IMR-90 (cell line): ENCODE measurements at places on chromosomes 2 and 18. TPM values are rescaled to one million over a fixed set of nuclear protein-coding genes. Genes with fewer than 3 reads are reported as not detected.

DNA sequence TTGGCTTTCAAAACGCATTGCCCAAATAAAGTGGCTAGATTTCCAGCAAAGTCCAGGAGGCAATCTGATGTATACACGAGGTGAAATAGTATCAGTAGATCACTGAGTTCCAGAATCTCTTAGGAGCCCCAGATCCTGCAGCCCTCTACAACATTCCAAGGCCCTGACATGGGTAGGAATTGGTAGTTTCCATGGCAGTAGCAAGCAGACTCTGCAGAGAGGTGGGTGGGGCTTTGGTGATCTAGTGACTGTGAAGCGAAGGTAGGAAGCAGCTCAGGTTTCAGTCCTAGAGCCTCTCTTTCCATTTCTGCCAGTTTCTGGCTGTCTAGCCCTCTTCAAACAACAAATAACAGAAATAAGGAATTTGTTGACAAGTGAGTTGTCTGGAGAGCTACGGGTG is 13.8 kb upstream of the SGPP2 start:
- no peak for DNase-seq

GRCh38 chr2:239277401-239278085 is 123.3 kb downstream of the HDAC4 start:
- DNase-seq = no peak

DNA sequence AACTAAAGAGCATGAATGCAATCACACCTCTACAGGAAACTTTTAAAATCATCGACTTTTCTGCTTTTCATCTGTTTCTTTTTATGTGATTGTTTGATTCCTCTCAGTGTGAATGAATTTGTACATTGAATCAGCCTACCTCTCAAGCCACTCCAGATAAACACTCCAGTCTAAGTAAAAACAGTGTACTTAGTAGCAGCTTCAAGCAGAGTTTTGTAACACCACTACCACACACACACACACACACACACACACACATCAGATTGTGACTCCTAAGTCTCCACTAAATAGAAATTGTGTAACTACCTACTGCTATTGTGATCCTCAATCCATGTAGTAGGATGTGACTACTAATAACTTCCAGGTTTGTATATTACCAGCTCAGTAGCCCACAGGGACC is 65.3 kb upstream of the EPB41L5 start:
- no peak for DNase-seq

GRCh38 chr2:54581326-54582039 is 125.4 kb downstream of the SPTBN1 start:
- no peak for DNase-seq

CFAP65 gene
- not detected in 2 replicates for total RNA-seq
